ENCODE measurements at places on chromosomes 2 and 18.

- DNase-seq = no peak
These were observed 129.5 kb upstream of the PELI1 start for GRCh38 chr2:64273524-64274398.

GRCh38 chr2:119317554-119317953, 49.1 kb downstream of the C2orf76 start:
- no peak for DNase-seq

DNA sequence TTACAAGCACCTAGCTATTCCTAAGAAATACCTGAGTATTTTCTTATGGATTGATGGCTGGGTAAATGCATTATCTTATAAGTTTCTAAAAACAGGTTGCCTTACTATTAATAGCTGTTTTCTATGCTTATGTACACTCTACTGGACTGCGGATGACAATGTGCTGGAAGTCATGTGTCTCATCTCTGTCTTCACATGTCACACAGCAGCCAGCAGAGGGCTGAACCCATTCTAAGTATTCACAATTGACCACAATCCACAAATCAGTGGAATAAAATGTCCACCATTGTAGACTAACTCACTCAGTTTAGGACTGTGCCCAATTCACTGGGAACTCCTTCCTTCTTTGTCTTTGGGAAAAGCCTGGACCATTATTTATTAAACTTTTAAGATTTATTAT, 371.2 kb downstream of the INSIG2 start:
- no peak for DNase-seq

- no peak for DNase-seq
These were observed 459.3 kb downstream of the GALR1 start for GRCh38 chr18:77708826-77709506.

GRCh38 chr2:236863729-236864126, 222.0 kb upstream of the COPS8 start:
- DNase-seq = no peak

- DNase-seq = no peak
These were observed 36.5 kb upstream of the TFCP2L1 start for GRCh38 chr2:121321476-121321875.

- no peak for DNase-seq
These were observed 52.3 kb upstream of the ZNF516 start for GRCh38 chr18:76547296-76547695.

GRCh38 chr2:28544922-28545589, 49.2 kb downstream of the PLB1 start:
- DNase-seq = no peak

DNA sequence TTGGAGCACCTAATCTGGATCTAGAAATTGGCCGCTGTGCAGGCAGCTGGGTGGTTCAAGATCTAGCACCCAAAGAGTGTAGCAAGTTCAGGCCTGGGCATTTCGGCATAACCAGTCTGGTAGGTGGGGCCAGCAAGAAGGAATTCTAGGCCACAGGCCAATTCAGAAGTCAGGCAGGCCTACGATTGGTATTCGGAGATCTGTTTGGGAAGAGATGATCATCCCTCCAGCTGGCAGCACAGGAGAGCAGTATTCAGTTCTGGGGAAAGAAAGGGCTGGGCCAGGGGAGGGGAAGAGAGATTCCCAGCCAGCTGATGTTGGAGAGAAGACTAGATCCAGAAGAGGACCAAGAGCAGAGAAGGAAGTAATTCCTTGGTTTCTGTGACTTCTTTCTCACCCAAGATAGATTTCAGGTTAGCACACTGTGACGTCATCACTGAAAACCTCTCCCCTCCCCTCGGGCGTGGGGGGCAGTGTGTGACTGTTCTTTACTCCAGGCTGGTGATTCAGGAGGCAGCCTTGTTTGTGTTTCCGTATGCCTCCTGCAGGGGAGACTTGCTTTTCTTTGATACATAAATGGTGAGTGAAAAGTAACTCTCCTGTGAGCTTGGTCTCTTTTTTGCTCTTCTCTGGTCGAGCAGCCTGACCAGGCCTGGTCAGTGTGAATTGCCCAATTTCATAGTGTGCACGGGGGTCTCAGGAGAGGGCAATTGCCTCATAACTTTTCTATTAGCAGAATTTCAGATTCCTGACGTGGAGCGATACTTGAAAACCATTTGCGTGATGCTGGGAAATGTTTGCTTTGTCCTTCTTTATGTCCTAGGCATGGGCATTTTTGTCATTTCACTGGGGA, 61.1 kb downstream of the MEIS1 start:
- no peak for DNase-seq

DNA sequence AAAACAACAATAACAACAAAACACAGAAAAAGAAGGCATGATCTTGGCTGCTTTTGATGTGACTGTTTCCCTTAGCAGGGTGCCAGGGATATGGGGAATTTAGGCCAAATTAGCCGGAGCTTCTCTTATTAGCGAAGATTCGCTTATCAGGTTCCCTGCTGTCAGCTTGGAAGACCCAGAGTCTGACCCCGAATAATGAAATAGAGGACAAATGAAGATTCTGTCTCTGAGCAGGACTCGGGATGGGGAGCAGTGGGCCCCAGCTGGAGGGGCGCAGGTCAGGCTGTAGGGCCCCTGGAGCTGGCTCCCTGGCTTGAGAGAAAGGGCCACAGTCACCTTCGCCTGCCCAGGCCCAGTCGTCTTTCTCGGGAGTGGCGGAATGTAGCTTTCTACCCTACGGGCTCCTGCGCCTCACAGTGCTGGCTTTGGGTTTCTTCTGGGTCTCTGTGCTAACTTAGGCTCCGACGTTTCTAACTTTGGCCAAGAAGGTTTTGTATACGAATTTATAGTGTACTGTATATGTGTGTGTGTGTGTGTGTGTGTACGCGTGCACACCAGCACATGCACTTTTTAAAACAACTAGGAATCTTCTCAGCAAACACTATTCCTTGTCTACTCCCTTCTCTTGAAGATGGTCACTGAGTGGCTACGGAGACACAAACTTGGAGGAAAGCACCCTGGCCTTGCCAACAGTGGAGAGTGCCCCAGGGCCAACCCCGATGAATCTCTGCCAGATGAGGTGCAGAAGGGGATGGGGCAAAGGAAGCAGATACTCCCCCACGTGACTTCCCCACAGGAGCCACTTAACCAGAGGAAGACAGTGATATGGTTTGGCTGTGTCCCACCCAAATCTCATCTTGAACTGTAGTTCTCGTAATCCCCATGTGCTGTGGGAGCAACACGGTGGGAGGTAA, 195.6 kb upstream of the COPS8 start:
- no peak for DNase-seq

GRCh38 chr18:25561918-25562317, 210.0 kb upstream of the ZNF521 start:
- DNase-seq = no peak

DNA sequence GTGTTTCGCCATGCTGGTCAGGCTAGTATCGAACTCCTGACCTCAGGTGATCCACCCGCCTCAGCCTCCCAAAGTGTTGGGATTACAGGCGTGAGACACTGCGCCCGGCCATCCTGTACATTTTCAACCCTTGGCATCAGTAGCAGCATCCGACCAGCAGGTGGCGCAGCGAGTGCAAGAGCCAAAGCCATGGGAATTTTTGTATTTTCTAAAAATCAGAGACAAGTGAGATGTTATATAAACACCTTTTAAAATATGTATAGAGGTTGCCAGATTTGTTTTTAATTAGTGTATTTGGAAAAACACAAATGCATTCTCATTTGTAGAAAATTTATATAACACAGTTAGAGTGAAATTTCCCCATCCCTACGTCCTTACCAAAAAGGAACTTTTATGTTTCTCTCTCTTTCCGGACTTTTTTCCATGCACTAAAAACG, 36.8 kb downstream of the MOGAT1 start:
- peak; percentile 59 for DNase-seq

DNA sequence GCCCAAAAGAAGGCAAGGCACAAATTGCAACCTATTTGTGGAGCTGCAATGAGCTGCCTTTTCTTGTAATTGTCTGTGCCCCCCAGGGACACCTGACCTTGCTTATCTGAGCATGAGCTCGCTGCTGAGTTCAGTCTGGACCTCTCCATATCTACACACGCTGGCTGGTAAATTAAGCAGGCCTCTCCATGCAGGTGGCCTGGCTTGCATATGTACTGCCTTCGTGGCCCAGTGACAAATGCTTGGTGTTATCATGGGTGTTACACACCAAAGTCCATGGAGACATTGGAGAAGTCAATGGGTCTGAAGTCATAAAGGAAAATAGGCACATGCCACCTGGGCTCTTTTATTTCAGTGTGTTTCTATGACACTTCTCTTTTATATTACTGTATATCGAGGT, 121.2 kb downstream of the IRS1 start:
- no peak for DNase-seq

- DNase-seq = no peak
These were observed 6.4 kb downstream of the ZEB2 start for GRCh38 chr2:144513388-144514101.

DNA sequence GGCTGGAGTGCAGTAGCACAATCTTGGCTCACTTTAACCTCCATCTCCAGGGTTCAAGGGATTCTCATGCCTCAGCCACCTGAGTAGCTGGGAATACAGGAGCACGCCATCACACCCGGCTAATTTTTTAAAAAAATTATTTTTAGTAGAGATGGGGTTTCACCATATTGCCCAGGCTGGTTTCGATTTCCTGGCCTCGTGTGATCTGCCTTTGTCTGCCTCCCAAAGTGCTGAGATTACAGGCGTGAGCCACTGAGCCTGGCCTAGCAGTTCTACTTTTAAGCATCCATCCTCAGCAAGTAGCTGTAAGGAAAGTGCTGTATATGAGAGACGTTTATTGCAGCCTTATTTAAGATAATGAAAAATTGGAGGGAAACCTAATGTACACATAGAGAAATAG, 79.7 kb downstream of the ZDBF2 start:
- DNase-seq = no peak

DNA sequence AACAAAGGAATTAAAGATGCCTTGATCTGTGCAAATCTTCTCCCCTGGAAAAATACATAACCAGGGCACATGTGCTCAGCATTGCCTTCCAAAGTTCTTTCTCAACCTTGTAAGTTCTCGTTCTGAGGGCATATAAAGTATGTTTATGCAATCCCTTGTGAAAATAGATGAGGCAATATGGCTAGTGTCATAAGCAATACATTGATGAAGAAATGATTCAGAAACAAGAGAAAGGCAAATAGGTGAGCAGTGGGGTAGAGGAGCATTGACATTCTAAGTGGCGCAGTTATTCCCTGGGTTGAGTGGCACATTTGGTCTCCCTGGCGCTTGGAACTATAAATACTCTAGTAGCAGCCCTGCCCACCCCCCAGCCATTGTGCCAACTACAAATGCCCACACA, 57.4 kb upstream of the PGAP1 start:
- DNase-seq = no peak

GRCh38 chr18:35409911-35410310, 32.8 kb upstream of the ZNF396 start:
- DNase-seq = no peak

- no peak for DNase-seq
These were observed 441.7 kb downstream of the TXNL1 start for GRCh38 chr18:56196495-56197225.

- DNase-seq = no peak
These were observed 263.8 kb downstream of the MEIS1 start for GRCh38 chr2:66698576-66699239.

DNA sequence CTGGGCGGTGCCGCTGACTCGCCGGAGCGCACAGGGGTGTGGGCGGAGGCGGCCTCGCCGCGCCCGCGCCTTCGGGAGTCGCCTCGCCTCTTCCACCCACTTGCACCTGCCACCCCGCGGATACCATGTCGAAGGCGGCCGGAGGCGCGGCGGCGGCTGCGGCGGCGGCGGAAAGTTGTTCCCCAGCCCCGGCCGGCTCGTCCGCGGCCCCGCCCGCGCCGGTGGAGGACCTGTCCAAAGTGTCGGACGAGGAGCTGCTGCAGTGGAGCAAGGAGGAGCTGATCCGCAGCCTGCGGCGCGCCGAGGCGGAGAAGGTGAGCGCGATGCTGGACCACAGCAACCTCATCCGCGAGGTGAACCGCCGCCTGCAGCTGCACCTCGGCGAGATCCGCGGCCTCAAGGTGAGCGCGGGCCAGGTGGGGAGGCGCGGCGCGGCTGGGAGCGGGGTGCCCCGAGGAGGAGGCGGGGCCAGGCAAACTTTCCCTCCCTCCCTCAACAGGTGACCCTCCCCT, 766 bp downstream of the CCDC85A start:
- DNase-seq = no peak

- no peak for DNase-seq
These were observed 25.6 kb upstream of the ACSL3 start for GRCh38 chr2:222835143-222835822.

DNA sequence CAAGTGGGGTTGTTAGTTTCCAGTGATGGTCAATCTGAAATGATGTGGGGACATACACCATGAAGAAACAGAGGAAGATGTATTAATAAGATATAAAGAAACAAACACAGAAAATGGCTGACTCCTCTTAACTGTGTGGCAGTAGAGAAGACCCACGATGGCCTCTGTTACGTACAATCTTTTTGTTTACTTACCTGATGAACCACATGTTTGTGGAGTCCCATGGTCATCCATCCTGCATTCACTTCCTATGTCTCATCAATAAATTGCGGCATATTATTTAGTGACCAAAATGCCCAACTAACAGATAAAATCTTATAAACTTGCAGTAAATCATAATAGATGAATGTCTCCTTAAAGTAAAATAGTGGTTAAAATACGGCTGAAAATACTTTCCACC, 740.1 kb upstream of the LINC00305 start:
- no peak for DNase-seq

- DNase-seq = no peak
These were observed 136.8 kb downstream of the ESCO1 start for GRCh38 chr18:21463718-21464117.

- no peak for DNase-seq
These were observed 288.9 kb downstream of the XIRP2 start for GRCh38 chr2:167177196-167177595.

DNA sequence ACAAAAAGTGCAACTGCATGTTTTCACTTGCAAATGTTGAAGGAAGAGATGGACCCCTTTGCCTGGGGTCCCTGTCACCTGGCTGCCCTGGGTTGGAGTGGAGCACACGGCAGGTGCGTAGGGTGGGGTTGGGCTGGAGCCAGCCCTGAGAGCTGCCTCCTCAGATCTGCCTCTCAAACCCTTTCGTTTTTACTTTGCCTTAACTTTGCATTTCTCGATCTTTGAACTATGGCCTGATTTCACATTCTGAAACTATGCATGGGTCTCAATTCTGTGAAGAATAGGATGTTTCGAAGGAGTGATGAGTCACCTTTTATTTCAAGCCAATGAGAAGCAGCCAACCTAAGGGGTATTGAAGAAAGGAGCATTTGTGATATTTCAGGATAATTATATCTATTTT, 132.8 kb downstream of the ACOXL start:
- no peak for DNase-seq

DNA sequence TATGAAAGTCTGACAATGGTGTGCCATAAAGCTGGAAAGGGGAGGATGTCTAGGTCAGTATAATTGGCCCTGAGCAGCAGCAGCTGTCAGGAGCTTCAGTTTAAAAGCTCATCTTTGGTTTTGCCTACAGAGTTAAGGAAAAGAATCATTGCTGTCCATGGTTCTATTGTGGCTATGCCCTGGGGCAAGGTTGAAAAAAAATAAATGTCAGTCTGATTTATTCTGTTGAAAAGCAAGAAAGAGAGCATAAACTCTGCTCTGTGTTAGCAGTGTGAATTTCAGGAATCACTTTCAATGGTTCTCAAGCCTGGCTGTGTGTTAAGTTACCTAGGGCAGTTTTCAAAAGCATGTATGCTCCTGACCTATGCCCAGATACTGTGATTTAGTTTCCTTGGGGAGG, 446.7 kb downstream of the SETBP1 start:
- no peak for DNase-seq

Data from effector CD8-positive, alpha-beta T cell (primary cell).